RPMI7951 (cell line): ENCODE measurements at places on chromosomes 4 and X.
A peak's percentile ranks its signal among the peaks of the same experiment; 100 is the strongest.

- DNase-seq: no peak
Observed at GRCh38 chrX:94256396-94256795, 582.4 kb downstream of the FAM133A start.

DNA sequence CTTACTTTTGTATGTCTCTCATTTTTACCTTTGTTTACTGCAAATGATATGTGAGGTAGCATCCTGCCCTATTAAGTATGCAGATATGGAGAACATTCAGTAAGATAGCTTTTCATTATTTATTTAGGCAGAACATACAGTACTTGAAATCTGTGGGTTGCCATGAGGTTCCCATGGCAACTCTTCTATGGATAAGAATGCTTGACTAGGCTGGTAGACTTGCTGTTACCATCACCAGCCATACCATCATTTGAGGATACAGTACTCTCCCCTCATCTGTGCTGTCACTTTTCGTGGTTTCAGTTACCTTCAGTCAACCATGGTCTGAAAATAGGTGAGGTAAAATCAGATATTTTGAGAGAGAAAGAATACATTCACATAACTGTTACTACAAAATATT is 56.7 kb downstream of the NAF1 start:
- no peak for DNase-seq

GRCh38 chr4:95263391-95263790 is 285.4 kb downstream of the UNC5C start:
- DNase-seq: no peak

DNA sequence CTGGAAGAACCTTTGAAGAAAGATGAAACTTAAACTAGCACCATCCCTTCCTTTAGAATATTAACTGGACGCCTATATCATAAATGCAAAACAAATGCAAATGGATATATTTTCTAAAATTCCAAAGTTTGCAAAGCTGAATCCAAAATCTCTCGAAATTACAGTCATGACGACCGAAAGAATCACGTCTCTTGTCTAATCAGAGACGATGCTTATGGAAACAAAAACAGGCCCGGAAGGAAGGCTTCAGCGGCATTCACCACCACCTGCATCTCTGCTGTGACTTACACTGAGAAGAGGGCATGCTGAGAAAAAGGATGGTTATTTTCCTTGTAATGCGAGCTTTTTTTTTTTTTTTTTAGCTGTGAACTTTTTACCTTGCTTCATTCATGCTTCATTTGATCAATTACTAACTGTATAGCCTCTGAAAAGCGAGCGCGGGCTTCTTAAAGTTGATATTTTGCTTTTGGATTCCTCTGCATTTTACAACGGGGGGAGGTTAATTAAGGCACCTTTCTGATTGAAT is 209.3 kb downstream of the SOWAHB start:
- DNase-seq: peak; percentile 31

DNA sequence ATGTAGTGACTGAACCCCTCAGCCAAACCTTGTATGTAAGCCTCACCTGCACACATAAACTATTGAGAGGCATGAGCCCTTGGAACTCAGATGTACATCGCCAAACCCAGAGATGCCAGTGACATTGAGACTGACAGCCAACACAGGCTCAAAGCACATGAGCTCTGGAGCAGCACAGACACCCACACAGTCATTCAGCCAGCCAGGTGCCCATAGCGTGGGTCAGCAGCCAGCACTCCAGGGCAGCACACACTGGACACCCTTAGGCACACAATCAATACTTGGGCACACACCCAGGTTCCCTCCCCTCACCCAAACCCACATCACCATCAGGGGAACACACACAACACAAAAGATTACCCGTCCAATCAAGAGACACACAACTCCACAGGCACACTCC is 4.3 kb upstream of the TIMP1 start:
- no peak for DNase-seq

- DNase-seq: no peak
Observed at GRCh38 chr4:20432088-20432487, 180.4 kb downstream of the SLIT2 start.

- DNase-seq: no peak
Observed at GRCh38 chr4:18381186-18381585, 359.6 kb upstream of the LCORL start.

- peak; percentile 47 for DNase-seq
Observed at GRCh38 chr4:85823295-85823694, 348.3 kb downstream of the ARHGAP24 start.

- no peak for DNase-seq
Observed at GRCh38 chrX:24266996-24267395, 46.9 kb downstream of the SUPT20HL2 start.

GRCh38 chr4:32826169-32826568 is 2106.0 kb downstream of the PCDH7 start:
- no peak for DNase-seq

- no peak for DNase-seq
Observed at GRCh38 chr4:170374770-170375169, 285.0 kb upstream of the AADAT start.

GRCh38 chrX:148774276-148774675 is 273.9 kb downstream of the AFF2 start:
- no peak for DNase-seq

DNA sequence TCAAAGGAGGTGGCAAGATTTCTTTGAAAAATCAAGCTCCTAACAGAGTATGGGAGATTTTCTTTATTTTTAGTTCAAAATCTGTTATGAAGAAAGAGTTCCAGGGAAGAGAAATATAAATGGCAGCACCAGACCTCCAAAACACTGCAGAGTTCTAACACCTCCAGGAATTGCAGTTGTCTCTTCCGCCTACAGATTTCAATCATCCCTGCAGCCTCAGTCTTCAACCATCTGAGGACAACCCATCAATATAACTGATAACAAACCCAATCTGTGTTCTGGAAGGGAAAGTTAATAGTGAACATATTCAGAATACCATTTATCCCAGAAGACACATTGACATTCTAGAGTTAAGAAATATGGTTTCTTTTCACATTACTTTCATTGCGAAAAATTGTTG is 296.1 kb downstream of the ARAP2 start:
- DNase-seq: no peak

DNA sequence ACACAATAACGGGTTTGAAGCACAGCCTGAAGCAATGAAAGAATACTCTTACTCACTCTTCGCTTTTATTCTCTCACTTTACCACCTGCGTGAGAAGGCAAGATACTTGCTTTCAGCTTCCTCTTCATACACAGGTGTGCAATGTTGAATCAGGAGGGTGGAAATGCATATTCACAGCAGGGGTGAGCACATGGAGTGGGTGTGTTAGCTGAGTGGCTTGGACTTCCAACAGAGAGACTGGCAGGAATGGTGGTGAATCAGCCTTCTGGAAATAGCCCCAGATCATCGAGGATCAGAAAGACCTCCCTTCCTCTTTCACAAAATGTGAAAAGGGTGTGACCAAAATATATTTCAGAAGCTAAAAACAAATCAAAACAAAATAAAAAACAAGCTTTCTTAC is 521.2 kb downstream of the STIM2 start:
- no peak for DNase-seq

- DNase-seq: no peak
Observed at GRCh38 chrX:2508648-2509335, 8.0 kb upstream of the DHRSX start.

DNA sequence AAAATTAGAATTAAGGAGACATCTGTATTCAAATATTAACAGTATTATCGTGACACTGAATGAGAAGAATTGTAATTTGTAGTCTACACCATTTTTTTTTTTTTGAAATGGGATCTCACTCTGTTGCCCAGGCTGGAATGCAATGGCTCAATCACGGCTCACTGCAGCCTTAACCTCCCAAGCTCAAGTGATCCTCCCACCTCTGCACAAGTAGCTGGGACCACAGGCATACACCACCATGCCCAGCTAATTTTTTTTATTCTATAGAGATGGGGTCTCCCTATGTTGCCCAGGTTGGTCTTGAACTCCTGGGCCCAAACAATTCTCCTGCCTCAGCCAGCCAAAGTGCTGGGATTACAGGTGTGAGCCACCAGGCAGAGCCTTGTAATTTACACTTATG is 24.8 kb downstream of the ELF2 start:
- no peak for DNase-seq

GRCh38 chr4:143488687-143489086 is 24.8 kb upstream of the SMARCA5 start:
- no peak for DNase-seq

- peak; percentile 51 for DNase-seq
Observed at GRCh38 chr4:127782275-127783025, at the start of gene HSPA4L. HSPA4L (plus strand) TSS chr4:127782322; CDS start chr4:127782551, 229 bp downstream.
